Stimulated activated naive CD4-positive, alpha-beta T cell (primary cell): ENCODE measurements at places on chromosomes 1 and 21.

DNA sequence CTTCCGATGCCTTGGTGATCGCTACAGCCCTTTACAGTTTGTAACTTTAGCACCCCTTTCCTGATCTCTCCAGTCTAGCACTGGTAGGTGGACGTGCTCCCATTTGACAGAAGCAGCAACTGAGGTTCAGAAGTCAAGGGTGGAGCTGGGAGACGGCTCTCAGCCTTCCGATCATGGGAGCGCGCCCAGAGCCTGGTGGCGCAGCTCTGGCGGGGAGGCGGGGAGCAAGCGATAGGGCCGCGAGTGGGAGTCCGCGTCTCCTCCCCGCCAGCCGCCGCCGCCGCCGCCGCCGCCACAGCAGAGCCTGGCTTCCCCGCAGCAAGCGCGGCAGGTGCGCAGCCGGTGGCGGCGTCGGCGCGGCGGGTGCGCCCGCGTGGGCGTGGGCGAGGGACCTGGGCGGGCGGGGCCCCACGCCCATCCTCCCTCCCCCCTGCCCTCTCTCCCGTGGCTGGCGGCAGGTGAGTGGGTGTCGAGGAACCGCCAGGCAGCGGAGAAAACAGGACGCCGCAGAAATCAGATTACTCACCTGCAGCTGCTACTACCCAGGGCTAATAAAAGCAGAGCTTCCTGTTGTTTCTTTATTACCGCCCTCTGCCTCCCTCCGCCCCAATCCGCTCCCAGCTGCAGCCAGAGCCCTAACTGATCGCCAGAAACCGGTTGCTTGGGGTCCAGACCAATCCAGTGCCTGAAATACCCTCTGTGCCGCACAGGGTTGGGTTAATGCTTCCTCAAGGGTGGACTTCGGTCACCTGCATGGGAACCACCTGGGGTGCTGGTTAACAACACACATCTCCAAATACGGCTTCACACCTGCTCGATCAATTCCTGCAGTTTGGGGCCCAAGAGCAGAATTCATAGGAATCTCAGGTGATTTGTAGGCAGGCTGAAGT is 60.2 kb upstream of the ID3 start:
- DNase-seq = peak; percentile 82

- DNase-seq = no peak
These were observed 37.4 kb downstream of the PCAT6 start for GRCh38 chr1:202848191-202848542.

DNA sequence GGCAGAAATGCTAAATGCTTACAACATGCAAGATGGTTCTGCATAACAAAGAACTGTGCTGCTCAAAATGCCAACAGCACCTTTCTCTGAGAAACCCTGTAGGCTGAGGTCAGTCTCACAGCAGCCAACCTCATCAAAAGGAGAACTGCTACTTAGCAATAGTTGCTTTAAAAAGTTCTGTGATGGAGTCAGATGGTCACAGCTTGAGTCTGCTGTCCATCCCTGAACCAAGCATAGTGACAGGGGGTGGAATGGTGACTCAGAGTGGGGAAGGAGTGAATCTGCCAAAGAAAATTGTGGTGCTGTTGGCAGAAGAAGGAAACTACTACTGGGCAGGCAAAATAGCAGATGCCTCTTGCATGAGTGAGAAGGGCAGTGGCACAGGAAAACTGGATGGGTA is 106.0 kb upstream of the FAM78B start:
- no peak for DNase-seq

DNA sequence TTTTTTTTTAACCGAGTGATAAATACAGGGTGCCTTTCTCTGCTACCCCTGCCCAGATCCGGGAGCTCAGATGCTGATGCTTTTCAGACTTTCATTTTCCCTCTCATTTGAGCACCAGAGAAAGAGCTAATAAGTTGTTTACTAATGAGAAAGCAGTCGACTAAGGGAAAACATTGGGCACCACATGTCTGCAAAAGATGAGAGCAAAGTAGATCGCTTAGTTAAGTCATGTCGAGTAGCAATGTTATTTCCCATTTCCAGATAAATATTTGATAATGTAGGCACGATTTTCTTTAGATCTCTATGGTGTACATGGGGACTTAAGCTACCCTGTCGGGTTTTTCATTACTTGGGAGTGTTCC is 1.2 kb downstream of the PKN2 start:
- DNase-seq = no peak

- no peak for DNase-seq
These were observed 14.0 kb downstream of the HSD3B2 start for GRCh38 chr1:119428991-119429390.

DNA sequence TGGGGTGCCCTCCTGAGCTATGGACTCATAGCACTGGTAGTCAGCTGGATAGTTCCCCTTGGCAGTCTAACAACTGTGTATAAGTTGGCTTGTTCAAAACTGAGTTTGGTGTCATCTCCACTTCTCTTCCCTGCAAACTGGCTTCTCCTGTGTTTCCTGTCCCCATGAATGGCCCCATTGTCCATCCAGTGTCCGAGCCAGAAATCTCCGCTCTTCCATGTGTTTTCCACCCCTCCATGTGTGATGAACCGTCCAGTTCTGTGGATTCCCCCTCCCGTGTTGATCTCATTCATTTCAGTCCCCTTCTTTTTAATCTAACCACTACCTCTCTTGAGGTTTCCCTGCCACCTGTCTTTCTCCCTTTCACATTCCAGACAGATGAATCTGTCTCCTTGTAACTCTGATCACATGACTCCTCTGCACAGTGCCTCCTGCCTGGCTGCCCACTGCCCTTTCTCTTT is 195.7 kb downstream of the ROR1 start:
- no peak for DNase-seq

DNA sequence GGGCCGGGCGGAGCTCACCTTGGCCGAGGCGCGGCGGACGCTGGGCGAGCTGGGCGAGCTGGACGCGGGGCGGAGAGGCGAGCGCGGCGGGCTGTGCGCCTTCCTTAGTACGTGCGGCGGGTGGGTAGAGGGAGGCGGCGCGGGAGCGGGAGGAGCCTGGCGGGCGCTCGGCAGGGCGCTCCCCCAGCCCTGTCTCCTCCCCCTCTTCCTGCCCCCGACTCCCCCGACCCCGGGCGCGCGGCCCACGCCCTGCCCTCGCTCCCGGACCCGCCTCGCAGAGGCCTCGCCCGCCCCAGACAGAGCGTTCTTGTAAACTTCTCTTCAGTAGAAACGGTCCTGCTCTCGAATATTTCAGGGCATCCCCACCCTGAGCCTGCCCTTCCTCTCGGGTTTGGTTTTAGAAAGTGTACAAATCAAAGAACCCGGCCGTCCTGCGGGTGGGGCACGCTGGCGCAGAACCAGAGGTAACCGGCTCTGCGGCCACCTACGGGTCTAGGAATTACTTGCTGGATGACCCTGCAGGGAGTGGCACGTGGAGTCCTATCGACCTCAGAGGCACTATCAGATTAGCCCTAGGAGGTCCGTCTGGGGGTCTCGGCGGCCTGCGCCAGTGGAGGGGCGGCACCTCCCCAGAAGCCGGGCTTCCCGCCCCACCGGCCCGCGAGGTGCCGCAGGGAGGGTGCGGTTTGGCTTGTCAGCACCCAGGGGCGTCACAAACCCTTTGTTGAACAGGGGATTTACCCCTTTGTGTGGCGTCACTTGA is at the start of gene S100A10:
Gene S100A10, minus strand, starts transcription at position 126 of the 763 bp plus-strand sequence. CDS start 7,629 bp downstream, outside the sequence.
- peak; percentile 79 for DNase-seq
